AG04450 (cell line): ENCODE measurements at places on chromosomes 1 and 21.

GRCh38 chr1:67721650-67722291, 36.8 kb downstream of the GADD45A start:
- DNase-seq: no peak

DNA sequence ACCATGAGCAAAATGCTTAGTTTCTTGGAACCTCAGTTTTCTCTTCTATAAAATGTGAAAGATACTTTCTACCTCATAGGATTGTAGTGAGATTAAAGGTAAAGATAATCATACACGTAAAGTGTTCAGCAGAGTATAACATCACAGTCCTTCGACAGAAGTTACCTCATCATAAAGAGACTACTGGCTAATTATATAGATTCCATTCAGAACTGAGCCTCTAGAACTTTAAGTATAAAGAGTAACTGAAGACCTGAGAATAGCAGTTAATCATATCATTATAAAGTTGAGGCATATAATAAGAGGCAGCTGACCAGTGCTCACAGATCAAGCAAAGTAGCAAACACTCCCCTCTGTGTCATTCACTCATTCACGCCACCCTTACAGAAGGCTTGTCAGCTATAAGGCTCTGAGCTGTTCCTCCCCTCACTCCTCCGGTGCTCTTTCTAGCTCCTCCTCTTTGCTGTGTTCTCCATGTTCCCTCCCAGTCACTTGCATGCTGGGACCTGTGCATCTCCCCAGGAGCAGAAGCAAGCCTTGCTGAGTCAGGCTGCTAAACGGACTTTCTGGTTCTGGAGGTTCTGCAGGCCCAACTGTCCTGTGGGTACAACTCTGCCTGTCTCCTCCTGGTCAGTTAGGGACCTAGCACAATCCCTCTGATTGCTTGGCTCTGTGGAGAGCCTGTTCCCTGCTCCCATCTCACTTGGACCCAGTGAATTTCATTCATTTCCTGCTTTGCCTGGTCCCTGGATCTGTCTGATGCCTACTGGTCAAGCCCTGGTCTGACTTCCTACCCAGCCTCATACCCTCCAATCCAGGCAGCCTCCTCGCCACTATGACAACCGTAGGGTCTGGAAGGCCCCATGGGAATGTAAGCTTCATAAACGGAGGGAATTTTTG, 28.3 kb upstream of the LY9 start:
- no peak for DNase-seq

GRCh38 chr1:177983077-177983476, 13.2 kb upstream of the SEC16B start:
- DNase-seq: no peak

GRCh38 chr21:45528981-45529784, 13.1 kb downstream of the SLC19A1 start:
- DNase-seq: no peak

DNA sequence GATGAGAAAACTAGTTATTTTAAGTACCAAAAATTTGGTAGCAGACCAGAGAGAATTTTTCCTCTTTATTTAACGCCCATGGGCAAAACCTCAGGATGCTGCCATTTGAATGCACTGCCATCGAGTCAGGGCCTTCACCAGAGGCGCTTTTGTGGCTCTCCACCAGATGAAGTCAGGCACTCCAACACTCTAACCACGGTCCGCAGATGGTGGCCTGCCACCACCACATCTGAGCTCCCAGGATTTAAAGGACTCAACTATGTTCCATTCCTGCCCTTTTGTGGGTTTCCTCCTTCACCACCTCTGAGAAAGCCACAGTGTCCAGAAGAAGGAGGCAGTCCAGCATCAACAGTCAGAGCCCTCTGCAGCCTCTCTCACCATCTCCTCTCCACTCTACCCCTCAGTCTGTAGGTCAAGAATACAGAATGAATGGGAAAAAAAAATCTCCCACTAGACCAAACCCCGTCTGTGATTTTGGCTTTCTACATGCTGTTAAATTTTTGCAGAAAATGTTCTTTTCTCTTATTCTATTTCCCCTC, 647.4 kb downstream of the USP25 start:
- DNase-seq: no peak
